ENCODE measurements at places on chromosomes 2 and 18.

- DNase-seq: no peak
Measured at GRCh38 chr2:237140689-237141285, 55.1 kb downstream of the COPS8 start.

- DNase-seq: no peak
Measured at GRCh38 chr2:138600732-138601457, 99.3 kb downstream of the SPOPL start.

GRCh38 chr18:48837676-48838075 lies 113.1 kb downstream of the SMAD7 start:
- no peak for DNase-seq

- DNase-seq: no peak
Measured at GRCh38 chr18:36124841-36125240, 4.3 kb downstream of the SLC39A6 start.

- DNase-seq: no peak
Measured at GRCh38 chr2:16026816-16027501, 86.6 kb downstream of the MYCN start.

- no peak for DNase-seq
Measured at GRCh38 chr18:23260926-23261590, 125.8 kb downstream of the CABLES1 start.

DNA sequence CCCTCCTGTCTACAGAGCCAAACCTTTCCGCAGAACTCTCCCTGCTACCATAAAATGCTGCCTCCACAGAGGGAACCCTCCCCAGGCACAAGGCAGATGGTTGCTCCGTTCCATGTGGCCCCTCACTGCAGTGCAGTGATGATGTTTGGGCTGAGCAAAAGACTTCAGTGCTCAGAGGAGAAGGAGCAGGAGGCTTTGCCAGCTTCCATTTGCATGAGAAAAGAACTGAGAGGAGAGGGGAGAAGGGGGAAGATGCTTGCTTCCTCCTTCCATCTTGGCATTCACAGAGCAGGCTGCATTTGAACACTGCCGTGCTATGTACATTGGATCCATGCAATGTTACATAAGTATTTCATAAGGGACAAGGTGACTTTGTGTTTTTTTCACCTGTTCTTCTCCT lies 46.6 kb upstream of the TMEM200C start:
- no peak for DNase-seq

DNA sequence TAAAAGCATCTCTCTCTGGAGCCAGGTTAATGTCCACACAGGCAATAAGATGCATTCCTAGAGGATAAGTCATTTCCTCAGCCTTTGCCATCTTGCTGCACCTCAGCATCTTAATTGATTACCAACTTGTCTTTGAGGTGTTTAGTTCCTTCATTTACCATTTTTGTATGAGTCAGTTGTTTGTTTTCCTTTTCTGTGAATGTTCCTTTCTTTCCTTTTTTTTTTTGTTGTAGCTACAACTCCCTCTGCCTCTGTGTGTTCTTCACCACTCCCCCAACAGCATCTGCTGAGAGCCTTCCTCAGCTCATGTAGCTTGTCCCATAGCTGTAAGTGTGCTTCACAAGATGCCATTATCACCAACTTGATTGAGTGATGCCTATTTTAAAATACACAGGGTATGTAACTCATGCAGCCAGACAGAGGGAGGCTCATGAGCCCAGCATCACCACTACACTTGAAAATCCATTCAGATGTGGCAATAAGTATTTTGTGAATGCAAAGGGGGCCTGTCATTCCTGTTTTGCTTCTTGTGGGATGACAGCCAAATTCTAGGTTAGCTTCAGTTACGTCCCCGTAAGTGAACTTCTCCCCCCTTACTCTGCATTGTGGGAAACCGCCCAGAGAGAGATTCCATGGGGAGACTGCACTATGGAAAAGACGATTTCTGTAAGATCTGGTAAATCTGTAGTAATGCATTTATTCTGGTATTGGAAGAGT lies 315.9 kb upstream of the ZEB2 start:
- no peak for DNase-seq

DNA sequence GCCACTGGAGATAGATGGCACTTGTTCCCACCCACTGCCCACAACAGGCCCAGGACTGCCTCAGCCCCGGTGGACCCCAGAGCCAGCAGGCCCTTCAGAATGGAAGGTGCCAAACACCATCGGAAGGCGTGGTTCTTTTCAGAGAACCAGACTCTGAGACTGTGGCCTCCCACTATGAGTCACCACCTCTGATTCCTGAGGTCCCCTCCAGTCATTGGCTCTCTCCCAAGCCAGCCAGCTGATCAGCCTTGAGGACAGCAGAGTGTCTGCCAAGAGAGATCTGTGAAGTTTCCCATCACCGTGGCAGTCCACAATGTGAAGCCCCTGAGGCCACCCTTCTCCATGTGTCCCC lies 10.4 kb upstream of the MAP3K2 start:
- no peak for DNase-seq

DNA sequence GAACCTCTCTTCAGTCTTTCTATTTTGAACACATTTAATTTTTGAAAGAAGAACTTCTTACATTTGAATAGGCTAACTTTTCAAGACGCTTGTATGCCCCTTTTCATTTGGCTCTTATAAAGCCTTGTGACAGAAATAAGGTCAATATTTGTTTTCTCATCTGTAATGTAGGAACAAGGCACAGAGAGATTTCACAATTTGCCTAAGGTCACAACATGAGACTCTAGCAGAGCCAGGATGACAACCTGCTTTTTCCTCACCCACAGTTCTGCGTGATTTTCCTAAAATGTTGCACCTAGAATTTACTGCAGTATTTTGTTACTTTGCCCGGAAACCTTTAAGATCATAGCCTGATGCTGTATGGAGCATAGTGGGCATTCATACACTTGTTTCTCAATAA lies 67.4 kb downstream of the TXNL1 start:
- DNase-seq: no peak

DNA sequence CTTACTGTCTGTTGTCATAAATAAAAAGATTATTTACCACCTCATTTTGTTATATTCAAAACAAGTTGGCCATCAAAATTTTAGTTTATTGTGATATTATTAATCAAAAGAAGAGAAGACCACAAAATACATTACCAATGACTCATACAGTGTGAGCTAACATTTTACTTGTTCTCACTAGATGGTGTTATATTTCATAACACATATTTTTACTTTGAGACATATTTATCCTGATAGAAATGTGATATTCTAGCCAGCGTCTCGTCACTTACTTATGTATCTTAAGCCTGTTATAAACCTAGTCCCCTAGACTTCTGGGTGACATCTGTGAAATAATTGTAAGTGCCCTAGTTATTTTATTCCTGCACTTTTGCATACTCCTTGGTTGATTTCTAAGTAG lies 263.2 kb downstream of the CDH7 start:
- no peak for DNase-seq

GRCh38 chr2:38876407-38876806 lies 631 bp downstream of the MORN2 start:
- DNase-seq: no peak

GRCh38 chr2:11228692-11229091 lies 73.4 kb downstream of the SLC66A3 start:
- no peak for DNase-seq

DNA sequence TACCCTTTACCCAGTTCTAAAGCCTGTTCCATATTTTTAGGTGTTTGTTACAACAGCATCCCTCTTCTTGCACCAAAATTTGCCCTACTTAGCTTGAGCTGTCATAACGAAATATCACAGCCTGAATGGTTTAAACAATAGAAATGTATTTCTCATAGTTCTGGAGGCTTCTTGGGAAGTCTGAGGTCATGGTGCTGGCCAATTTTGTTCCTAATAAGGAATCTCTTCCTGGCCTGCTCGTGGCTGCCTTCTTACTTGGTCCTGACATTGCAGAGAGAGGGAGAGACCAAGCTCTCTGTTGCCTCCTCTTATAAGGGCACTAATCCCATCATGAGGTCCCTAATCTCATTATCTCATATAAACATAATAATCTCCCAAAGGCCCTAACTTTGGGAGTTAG lies 267.8 kb downstream of the PID1 start:
- DNase-seq: no peak

DNA sequence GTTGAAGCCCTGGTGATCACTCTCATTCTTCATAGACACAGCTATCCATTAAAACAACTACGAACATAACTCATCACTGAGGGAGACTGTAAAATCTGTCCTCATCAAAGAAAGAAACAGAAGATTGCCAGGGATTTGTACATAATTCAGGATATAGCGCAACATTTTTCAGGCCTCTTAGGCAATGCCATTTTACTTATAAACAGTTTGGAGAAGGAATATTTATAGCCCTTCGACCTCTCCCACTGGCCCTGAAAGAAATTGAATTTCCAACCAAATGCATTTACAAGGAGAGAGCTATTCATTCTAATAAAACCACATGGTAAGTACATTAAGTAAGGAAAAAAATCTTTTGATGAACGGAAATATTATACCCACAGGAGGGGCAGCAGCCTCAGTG lies 295.0 kb downstream of the RAD51AP2 start:
- DNase-seq: no peak

DNA sequence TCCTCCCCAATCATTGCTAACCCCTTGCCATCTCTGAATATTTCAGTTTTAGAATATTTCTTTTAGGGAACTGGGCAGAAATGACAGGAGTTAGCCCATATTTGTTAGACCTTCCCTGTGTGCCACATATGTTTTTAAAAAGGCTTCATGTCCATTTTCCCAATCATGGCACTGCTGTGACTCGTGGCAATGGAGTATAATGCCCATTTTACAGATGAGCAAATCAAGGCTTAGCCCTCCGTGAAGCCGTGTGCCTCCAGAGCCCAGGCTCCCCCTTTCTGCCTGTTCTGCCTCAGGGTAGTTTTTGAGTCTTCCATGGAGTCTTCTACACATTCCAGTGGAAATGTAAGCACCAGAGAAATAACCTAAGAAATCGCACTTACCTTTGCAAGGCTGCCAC lies 130.1 kb downstream of the KCTD1 start:
- DNase-seq: no peak

- no peak for DNase-seq
Measured at GRCh38 chr18:61854578-61855448, 38.0 kb downstream of the RNF152 start.

DNA sequence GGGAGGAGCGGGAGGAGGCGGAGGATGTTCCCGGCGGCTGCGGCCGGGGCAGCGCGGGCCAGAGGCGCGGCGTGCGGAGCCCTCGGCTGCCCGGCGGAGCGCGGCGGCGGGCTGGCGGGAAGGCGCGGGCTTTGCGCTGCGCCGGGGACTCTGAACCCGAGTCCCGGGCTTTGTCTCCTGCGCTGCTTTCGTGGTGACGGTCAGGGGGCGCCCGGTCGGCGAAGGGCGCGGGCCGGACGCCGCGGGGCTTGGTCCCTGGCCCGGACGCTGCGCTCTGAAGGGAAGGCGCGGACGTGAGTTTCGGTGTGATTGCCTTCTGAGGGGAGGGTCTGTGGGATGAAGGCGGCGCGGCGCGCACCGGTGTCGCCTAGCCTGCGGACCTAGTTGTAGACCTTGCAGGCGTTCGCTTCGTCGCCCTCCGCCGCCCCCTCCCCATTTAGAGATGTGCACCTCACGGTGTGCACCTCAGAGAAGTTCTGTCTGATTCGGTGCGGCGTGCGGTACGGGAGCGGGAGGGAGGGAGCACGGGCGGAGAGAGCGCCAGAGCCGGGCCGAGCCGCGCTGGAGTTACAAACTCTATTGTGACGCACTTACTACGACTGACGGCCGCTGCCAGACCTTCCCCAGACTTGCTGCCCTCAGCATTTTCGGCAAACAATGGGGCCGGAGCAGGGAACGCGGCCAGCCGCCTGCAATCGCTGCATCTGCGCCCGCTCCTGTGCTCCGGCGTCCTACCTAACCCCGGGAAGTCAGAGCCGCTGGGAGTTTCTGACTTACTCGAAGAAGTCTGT lies 2.1 kb downstream of the BCL2L11 start:
- no peak for DNase-seq

DNA sequence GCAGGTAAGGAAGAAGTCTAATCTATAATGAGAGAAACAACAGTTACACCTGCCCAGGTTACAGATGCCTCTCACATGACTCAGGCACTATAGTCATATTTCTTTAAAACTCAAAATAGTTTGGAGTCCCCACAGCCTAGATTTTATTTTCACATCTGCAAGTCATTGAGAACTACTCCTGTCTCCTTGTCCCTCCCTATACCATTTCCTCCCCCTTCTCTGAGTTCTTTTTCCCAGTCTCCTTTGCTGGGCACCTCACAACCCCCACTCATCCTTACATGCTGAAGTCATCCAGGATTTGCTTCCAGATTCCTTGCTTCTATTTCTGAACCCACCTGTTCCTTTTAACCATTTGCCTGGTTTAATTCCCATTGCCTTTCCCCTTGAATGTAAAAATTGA lies 73.1 kb upstream of the KCNE4 start:
- DNase-seq: no peak

GRCh38 chr18:39635966-39636365 lies 2070.4 kb upstream of the CELF4 start:
- DNase-seq: no peak

DNA sequence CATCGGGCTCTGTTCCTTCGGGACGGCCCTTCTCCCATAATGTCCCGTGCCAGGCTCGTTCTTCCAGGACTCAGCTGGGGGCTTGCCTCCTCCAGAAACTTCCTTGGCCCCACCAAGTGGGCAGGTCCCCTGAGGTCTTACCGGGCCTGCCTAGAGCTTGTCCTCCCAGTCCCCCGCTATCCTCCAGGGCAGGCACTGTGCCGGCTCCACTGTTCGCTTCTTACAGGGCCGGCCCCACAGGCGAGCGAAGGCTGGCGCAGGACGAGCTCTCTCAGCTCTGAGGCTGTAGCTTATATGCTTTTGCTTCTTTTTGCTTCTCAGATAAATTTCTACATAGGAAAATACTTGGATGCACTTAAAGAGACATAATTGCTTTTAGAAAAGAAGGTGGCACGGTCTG lies 229.4 kb downstream of the TWIST2 start:
- DNase-seq: no peak

DNA sequence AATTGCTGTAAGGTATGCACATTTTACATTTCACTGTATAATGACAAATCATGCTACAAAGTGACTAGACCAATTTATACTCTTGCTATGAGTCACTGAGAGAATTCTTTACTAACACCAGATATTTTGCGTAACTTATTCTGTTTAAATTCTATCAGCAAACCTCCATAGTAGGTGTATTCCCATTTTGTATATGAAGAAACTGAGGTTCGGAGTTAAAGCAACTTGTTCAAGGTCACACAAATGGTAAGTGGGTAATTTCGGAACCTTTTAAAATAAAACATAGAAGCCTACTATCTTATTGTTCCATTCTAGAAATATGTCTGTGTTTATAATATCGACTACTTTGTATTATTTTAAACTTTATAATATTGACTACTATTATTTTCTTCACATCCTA lies 15.9 kb upstream of the CPS1 start:
- DNase-seq: no peak
